ENCODE measurements at places on chromosomes 12 and 14.

DNA sequence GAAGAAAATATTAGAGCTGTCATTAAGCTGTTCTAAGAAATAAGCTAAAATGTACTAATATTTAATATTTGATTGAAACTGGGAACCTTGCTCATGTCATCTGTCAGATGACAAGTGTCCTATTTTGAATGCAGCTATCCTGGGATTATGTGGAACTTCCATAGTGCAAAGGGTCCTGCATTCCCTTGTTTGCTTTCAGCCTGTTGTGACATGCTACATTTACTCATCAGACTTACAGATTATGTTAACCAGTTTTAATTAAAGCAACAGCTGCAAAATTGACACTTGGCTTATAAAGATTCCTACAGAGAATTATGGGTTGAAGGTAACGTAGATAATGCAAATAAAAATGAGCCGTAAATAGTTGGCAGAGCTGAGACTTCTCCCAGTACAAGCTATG lies 458.4 kb upstream of the RGS6 start:
- DNase-seq = no peak

DNA sequence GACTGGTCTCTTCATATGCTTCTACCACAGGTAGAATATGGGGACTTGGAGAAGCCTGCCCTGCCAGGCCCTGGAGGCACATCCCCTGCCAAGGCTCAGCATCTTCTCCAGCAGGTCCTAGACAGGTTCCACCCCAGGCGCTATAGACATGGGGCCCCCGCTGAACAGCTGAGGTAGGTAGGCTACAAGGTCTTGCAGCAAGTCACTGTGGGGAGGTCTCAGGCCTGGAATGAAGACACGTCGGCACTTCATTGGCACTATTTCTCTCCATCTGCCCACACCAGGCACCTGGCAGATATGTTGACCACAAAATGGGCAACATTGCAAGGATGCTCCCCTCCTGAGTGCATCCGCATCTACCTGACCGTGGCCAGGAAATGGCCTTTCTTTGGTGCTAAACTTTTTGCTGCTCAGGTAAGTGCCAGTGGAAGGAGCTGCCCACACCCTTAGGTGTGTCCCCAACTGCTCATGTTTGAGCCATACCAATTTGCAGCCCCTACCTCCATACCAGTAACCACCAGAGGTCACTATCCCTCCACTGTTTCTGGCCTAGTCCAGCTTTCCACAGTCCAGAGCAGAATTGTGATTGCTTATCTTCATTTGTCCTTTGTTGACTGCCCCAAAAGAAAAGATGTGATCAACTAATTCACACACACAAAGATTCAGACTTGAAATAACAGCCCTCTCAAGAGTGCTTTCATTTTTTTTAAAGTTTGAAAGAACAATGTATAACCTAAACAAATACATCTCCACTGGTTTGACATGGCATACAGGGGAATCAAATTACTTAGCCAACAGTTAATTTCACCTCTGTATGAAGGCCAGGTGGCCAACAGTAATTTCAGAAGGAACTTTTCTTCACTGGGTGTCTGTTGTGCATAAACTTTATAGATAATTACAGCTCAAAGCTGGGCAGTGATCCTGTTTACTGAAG lies 16.1 kb downstream of the PIGH start:
- peak; percentile 64 for DNase-seq

DNA sequence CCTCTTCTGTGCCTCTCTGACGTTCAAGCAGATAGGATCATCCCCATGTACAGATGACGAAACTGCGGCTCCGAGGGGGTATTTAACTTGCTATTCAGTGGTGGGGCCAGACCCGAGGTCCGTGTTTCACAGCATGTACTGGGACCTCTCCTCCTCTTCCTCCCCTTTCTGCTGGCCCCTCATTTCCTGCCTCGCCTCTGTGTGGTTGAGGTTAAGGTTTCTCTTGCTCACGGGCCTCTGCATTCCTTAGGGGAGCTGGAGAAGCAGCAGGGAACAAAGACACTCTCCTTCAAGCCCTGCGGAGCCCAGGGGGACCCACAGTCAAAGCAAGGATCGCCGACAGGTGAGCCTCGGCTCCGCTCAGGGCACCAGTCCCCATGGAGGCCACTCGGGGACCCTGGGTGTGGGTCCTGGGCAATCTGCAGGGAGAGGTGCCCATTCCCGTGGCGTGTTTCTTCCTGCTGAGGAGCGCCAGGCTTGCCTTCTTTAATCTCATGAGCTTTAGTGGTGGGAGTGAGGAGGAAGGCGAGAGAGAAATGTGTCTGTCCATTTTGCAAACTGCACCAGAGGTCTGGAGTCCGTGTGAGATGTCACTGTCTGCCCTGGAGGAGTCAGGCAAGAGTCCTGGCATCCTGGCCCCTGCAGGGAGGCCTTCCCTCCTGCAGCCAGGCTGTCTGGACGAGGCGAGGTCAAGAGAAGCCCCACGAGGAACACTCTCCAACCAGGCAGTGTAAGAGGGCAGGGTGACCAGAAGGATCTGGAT lies 45.0 kb downstream of the SLC6A12 start:
- no peak for DNase-seq

DNA sequence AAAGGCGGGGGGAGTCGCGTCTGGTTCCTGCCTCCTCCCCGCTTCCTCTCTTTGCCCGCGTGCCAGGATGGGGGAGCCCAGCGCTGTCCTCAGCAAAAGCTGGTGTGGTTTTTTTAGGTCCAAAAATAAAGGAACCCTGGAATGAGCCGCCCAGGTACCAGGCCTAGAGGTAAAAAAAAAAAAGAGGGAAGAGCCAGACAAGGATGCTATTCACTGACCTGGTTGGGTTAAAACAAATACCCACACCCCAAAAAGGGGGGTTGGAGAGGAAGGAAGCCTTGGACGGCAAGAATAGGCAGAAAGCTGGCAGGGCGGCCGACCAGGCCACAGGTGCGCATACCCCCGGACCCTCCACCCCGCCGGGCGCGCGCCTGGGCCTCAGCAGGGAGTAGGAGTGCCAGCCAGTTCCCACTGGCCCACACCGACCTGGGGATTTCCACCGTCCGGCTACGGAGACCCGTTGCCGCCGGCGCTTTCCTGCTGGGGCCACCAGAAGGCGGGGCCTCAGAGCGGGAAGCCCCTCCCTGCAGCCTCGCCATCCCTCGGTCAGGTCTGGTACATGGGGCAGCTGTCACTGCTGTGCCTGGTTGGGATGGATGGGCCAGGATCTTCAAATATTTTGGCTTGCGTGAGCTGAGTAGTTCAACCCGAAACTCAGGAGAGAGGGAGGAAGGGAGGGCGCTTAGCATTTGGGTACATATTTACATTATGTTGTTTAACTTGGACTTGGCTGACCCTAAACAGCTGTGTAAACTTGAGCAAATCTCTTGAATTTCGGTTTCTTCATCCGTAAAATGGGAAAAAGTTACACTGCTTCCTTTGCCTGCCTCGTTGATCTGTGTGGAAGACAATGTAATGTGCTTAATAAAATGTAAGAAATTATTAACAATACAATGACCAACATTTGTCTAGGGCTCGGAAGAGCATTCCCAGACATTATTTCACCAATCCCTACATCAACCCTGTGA lies 5.4 kb upstream of the IRF2BPL start:
- DNase-seq = peak; percentile 90

DNA sequence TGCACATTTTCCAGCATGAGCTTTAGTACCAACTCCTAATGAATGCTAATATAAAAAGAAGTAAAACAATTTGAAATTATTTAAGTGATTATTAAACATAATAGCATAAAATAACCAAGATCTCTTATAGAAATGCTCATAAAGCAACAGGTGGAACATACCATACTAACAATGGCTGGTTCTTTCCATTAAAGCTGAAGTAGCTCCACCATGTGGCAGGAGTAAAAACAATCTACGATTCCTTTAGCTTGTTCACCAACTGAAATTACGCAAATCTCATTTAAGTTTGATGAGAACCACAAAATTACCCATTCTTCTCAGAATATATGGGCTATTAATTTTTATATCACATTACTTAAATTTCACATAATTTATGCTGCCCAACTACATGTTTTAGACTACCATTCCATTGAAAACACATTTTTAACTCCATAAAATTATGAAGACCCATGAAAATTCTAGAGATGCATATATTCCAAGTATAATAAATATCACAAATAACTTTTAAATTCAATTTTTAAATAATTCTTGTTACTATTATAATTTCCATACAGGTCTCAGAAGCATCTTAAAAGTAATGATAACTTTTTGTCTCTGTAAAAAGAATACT lies 213.6 kb downstream of the DAD1 start:
- DNase-seq = peak; percentile 81

DNA sequence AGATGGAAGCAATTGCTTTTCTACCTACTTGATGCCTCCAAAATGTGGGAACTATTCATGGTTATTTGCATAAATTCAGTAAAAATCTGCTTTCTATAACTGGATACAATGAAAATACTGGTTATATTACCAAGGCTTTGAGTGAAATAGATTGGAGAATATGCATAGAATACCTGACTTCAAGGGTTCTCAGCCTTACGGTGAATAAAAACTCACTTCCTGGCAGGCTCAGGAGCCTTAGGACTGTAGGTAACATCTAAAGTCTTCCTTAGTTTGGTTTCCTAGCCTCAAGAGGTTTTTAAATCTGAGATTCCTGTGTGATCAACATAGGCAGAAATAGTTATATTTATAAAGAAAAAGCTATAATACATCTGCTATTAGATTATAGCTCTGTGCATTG lies 158.6 kb downstream of the SLC41A2 start:
- no peak for DNase-seq

DNA sequence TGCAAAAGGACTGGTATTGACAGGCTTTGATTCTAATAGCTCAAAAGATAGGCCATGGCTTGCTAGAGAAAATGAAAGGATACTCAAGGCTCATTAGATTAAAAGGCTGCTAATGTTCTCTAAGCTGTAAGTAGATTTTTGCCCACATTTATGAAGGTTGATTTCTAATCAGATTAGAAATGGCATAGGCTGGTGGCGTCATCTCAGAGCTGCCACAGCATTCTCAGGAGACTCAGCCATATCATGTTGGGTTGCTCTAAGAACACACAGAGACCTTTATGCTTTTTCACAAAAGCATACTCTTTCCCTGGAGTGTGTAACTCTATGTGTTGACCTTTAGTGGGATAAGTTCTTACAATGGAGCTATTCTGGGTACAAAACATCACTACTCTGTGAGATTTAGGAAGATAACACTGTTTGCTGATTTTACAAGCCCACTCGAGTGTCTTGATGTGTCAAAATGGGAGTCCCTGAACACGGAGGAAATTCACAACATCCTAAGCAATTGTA lies 576.0 kb downstream of the NRXN3 start:
- no peak for DNase-seq

- no peak for DNase-seq
These were observed 405.9 kb downstream of the AACS start for GRCh38 chr12:125470838-125471783.

GRCh38 chr12:62263232-62263631 lies 3.0 kb downstream of the USP15 start:
- no peak for DNase-seq

DNA sequence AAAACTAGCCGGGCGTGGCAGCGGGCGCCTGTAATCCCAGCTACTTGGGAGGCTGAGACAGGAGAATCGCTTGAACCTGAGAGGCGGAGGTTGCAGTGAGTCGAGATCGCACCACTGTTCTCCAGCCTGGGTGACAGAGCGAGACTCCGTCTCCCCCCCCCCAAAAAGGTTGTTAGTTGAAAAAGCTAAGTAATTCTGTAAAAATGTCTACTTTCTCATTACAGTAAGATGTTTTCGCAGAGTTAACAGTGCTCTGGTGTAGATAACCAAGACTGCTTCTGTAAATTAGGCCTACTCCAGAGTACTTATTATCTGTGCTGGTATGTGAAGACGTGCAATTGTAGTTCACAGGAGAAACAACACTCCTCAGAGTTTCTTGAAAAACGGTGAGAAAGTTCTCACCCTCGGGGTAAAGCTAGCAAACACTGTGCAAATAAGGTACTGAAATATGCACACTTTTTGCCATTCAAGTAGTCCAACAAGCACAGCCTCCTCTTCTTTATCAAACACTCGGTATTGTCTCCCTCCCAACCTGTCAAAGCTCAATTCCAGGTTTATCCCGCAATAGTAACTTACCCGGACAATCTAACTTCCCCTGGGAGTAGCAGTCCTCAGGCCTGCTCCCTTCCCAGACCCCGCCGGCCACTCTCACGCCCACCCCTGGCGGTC lies 974 bp downstream of the BTBD7 start:
- no peak for DNase-seq

Measured in suppressor macrophage treated with lipopolysaccharide for 1 hour (primary cell).